ENCODE measurements at places on chromosomes 1 and 21. TPM values are rescaled to one million over a fixed set of nuclear protein-coding genes. Genes with fewer than 3 reads are reported as not detected.

DNA sequence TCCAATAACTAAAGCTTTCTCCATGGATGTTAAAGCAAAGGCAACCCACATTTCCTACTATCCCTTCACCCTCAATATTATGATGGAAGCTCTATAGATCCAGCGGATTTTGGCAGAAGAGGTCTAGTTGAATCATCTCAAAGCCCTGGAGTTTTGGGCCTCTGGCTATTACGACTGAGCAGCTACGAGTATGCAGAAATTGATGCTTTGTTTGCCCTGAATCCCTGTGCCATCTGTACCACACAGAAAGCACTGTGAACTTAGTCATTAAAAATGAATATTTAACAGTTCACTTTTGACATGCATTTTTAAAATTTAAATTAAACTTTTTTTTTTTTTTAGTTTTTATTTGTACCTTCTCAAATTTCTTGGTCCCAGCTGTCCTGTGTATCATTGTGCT is 705.4 kb upstream of the PTBP2 start:
- no peaks in the 10 kb centered on the region for H3K36me3 ChIP-seq
- no peaks in the 10 kb centered on the region for H3K27me3 ChIP-seq
- H3K27ac ChIP-seq: no peak overlapping the region
- no peaks in the 10 kb centered on the region for H3K4me1 ChIP-seq
- no peak for DNase-seq

The PTPN14 gene
- total RNA-seq: 0.05 TPM

The TAL1 gene
- total RNA-seq: not detected

The SEMA4A gene
- 1.2 TPM for total RNA-seq

The OPRD1 gene
- not detected for total RNA-seq

The NPPB gene
- total RNA-seq: not detected
